Fibroblast of the aortic adventitia (primary cell): ENCODE measurements at places on chromosomes 13 and 19. TPM values are rescaled to one million over a fixed set of nuclear protein-coding genes. Genes with fewer than 3 reads are reported as not detected.

The ZNF723 gene
- total RNA-seq: not detected in 2 replicates

The COMP gene
- total RNA-seq: 0.49 and 0.63 TPM in 2 replicates

The PLPP2 gene
- total RNA-seq: 15.7 and 16.6 TPM in 2 replicates

The CAPN12 gene
- total RNA-seq: 0.18 TPM in 1 of 2 replicates, not detected in the other

The NLRP11 gene
- total RNA-seq: not detected in 2 replicates

The ADAT3 gene
- total RNA-seq: 2.6 and 4.2 TPM in 2 replicates

The DOCK6 gene
- 13.6 and 19.7 TPM in 2 replicates for total RNA-seq

The ZNF534 gene
- not detected in 2 replicates for total RNA-seq

The ZNF816 gene
- 4.1 and 7.4 TPM in 2 replicates for total RNA-seq

The MISP3 gene
- 0.72 TPM in 1 of 2 replicates, not detected in the other for total RNA-seq

The RNF225 gene
- total RNA-seq: not detected in 2 replicates

The TEX26 gene
- not detected in 2 replicates for total RNA-seq

The N4BP2L1 gene
- 1.9 and 9.5 TPM in 2 replicates for total RNA-seq

The LILRA2 gene
- not detected in 2 replicates for total RNA-seq

The ZSCAN5A gene
- 6.1 and 9.6 TPM in 2 replicates for total RNA-seq

The ZNF578 gene
- total RNA-seq: 2.6 and 3.5 TPM in 2 replicates

The ATP4B gene
- not detected in 2 replicates for total RNA-seq

The CDADC1 gene
- total RNA-seq: 3.8 and 9.1 TPM in 2 replicates
